ENCODE measurements at places on chromosomes 12 and 14. TPM values are rescaled to one million over a fixed set of nuclear protein-coding genes. Genes with fewer than 3 reads are reported as not detected.
A peak's percentile ranks its signal among the peaks of the same experiment; 100 is the strongest.

- H3K4me3 ChIP-seq: no peak overlapping the region
- H3K27ac ChIP-seq: no peak overlapping the region
- H3K36me3 ChIP-seq: no peaks in the 10 kb centered on the region
- no peak for DNase-seq
- no peaks in the 10 kb centered on the region for H3K27me3 ChIP-seq
- H3K4me1 ChIP-seq: no peaks in the 10 kb centered on the region
Measured at GRCh38 chr12:102522768-102523167, 42.4 kb upstream of the IGF1 start.

The ACRBP gene
- 10.7 TPM for polyA plus RNA-seq

DNA sequence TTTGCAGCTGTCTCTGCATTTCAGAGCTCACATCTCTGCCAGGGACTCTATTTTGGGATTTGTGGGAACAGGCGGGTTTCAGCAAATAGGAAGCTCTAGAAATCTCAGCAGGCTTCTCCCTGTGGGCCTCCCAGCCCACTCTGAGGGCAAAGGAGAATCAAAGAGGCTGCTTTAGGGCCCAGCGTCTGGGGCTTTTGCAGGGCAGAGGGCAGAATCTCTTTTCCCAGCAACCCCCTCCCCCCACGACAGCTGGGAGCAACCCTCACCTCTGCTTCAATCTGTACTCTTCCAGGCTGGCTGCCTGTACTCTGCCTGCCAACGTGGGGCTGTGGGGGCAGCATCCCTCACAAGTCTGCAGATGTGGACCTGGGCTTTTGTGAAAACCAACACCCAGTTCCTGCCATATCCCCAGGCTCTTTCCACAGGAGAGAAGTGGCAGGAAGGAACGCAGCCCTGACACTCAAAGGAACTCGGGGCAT, 529.6 kb upstream of the TBX3 start:
- no peak overlapping the region for H3K27ac ChIP-seq
- H3K36me3 ChIP-seq: no peaks in the 10 kb centered on the region
- H3K4me1 ChIP-seq: no peaks in the 10 kb centered on the region
- no peak for DNase-seq

The GARIN6 gene
- not detected for polyA plus RNA-seq

The C12orf54 gene
- not detected for polyA plus RNA-seq

- DNase-seq: peak; percentile 47
- no peaks in the 10 kb centered on the region for H3K36me3 ChIP-seq
- H3K27me3 ChIP-seq: no peaks in the 10 kb centered on the region
- no peak overlapping the region for H3K27ac ChIP-seq
- H3K4me3 ChIP-seq: no peak overlapping the region
Measured at GRCh38 chr14:106459971-106460730, 933.8 kb downstream of the TMEM121 start.

The ADSS1 gene
- polyA plus RNA-seq: 0.33 TPM

Measured in B cell (primary cell).